Esophagus squamous epithelium (tissue), 5 donors: ENCODE measurements at places on chromosomes 13 and 19. TPM values are rescaled to one million over a fixed set of nuclear protein-coding genes. Genes with fewer than 3 reads are reported as not detected.

SHISA2 gene
- total RNA-seq, result 0.38 TPM

COQ8B gene
- total RNA-seq, result 31.9 TPM

- no peak overlapping the region for H3K27ac ChIP-seq
- no peak overlapping the region for H3K4me3 ChIP-seq
- no peak for DNase-seq
- H3K36me3 ChIP-seq, result peaks cover 96% of the 10 kb centered on the region
Observed at GRCh38 chr19:14102756-14103155, 12.2 kb upstream of the SAMD1 start.

GRCh38 chr13:112879283-112879833, 89.7 kb upstream of the MCF2L start:
- no peak for DNase-seq
- no peak overlapping the region for H3K27ac ChIP-seq
- peaks cover 4% of the 10 kb centered on the region for H3K36me3 ChIP-seq
- no peaks in the 10 kb centered on the region for H3K27me3 ChIP-seq

TGDS gene
- 17.9 TPM for total RNA-seq

GRCh38 chr13:100439247-100439970, 149.2 kb downstream of the GGACT start:
- H3K36me3 ChIP-seq, result peaks cover 11% of the 10 kb centered on the region
- no peak overlapping the region for H3K4me3 ChIP-seq
- no peak overlapping the region for H3K27ac ChIP-seq

DNA sequence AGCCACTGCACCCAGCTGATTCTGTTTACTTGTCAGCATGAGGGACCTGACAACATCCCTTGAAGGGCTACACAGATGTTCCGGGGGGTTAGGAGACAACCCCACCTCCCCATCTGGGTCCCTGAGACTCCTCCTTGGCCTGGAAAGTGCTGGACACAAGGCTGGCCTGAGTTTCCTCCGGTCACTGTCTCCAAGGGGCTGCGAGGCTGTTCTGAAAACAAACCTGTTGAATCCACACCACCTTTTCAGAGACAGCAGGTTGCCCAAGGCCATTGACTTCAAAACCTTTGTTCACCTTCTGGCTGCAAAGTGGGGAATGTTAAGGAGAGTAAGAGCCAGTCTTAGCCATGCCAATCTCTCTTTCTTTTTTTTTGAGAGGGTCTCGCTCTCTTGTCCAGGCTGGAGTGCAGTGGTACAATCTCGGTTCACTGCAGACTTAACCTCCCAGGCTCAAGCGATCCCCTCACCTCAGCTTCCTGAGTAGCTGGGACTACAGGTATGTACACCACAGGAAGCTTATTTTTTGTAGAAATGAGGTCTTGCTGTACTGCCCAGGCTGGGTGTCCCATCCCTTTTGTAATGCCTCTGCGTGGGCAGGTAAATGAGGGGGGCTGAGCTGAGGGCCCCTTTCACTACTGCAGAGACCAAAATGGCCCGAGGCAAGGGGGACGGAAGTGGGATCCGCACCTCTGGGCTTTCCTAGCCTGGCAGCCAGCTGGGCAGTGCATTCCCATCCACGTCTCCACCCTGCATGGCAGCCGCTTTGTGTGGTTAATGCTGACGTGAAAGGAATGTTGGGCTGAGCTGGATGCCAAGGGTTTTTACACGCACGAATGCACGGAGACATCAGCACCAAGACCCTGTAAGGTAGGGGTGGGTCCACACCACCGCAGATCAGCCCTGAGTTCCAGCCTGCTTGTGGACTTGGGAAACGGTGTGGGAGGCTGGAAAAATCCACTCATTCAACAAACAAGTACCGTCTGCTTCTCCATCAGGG, 1.9 kb upstream of the ZNF628 start:
- H3K27ac ChIP-seq, result peak overlapping the region; percentile 10
- H3K4me3 ChIP-seq, result no peak overlapping the region
- H3K36me3 ChIP-seq, result no peaks in the 10 kb centered on the region
- H3K4me1 ChIP-seq, result peaks cover 45% of the 10 kb centered on the region
- H3K27me3 ChIP-seq, result no peaks in the 10 kb centered on the region

CD209 gene
- 0.40 TPM for total RNA-seq

- no peaks in the 10 kb centered on the region for H3K4me1 ChIP-seq
- no peak overlapping the region for H3K4me3 ChIP-seq
- no peaks in the 10 kb centered on the region for H3K36me3 ChIP-seq
- H3K27me3 ChIP-seq, result no peaks in the 10 kb centered on the region
- DNase-seq, result no peak
Observed at GRCh38 chr13:85825454-85825853, 26.2 kb upstream of the SLITRK6 start.

DNA sequence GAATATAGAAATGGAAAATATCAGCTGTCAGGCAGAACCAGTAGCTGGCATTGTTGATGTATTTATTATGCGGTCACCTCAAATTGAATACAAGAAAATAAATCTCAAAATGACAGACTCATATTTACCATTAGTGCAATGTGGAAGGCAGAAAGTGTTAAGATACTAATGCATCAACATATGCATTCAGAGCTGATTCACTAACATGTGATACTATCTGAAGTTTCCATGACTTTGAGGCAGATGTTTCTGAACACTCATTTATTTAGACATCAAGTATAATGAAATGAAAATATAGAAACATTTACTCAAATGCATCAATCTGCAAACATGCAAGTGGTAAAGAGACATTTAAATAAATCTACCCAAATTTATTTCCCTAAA, 474.2 kb upstream of the SLC10A2 start:
- no peak overlapping the region for H3K4me3 ChIP-seq
- H3K27ac ChIP-seq, result no peak overlapping the region
- no peak for DNase-seq
